ENCODE measurements at places on chromosomes 3 and 15.

DNA sequence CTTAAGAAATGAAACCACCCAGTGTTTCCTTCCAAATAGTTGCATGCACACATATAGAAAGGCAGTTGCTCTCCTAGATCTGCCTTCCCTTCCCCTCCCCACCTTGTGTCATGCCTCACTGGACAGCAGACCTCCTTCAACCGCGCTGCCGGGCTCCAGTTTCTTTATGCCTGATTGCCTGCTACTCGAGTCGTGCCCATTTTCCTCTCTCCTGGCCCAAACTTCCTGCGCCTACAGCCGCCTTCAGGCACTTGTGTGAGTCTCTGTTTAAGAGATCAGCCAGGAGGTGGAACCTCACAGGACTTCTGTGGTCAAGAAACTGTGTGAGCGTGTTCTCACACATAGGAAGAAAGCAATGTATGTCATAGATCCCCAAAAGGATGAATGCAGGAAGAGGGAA is 8.8 kb upstream of the FAM107A start:
- no peak for DNase-seq

DNA sequence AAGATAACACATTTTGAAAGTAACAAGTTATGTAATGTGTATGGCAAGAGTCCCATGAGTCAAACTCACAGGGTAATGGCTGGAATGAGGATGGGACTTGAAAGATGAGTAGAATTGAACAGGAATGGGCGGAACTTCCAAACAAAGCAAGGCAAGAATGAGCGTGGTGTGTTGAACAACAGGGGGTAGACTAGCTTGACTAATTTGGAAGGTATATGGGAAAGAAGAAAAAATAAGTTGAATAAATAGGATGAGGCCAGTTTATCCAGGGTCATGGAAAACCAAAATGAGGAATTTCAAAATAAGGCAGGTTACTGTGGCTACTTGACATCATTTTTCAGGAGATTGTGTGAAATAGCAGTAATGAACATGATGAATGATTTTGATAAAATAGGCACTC is 2.5 kb upstream of the DPH6 start:
- no peak for DNase-seq

DNA sequence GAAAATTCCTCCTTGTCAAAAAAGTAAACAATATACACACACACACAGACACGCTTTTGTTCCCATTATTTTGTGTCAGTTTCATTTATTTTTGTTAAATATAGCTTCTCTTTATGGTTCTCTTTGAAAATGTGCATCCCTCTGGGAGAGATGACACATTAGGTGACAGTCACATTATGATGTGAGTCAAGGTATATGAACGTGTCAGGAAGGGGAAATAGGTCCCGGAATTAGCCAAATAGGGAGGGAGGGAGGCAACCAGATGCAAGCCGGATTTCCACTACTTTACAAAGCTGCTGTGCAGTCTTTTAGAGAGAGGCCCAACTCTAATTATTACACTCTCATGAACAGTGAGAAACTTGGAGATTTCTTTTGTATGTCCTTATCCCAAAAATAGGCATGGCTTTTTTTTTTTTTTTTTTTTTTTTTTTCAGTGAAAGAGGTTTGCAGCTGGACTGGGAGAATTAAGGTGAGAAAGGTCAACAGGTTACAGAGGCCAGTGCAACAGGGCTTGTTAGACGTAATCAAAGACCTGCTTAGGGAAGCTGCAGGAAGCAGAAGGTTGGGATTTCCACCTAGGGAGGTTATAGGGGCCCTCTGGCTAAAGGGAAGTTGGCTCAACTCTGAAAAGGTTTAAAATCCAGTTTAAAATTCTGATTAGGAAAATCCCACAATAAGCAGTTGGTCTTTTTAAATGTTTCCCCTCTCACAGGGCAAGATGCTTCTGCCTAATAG is 240.5 kb upstream of the UBE2E1 start:
- DNase-seq, result no peak

- DNase-seq, result no peak
Observed at GRCh38 chr3:188339410-188340295, 185.7 kb downstream of the LPP start.

DNA sequence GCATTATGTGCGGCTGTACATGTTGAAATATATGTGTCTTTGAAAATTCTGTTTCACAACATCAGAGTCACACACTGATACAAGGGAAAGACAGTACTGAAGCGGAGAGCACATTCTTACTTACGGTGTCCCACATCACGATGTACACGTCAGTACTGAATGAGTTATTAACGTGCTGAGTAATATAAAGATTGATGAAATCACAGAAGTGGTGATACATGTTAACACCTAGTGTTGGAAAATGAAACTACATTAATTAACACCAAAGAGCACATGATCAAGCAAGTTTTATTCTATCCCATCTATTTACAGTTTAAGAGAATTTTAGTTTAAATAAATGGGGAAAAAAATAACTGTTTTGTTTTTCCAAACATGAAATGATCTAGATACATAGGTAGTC is 15.6 kb downstream of the EOGT start:
- no peak for DNase-seq

- no peak for DNase-seq
Observed at GRCh38 chr3:44992555-44993470, 16.8 kb downstream of the EXOSC7 start.

DNA sequence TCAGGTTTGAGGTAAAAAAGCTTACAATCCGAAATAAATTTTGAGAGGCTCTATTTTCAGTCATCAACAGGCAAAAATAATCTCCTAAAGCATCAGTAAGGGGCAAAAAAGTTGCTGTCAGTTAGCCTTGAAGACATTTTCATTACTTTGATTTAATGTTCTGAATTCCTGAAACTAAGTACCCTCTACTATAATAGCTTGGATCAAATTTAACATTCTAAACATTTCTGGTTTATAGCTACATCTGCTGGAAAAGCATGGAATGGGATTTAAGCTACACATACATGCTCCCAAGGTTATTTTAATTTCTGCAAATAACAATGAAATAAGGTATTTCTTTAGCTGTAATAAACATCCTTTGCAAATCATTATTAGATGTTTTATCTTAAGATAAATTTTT is 245.4 kb downstream of the ULK4 start:
- no peak for DNase-seq

DNA sequence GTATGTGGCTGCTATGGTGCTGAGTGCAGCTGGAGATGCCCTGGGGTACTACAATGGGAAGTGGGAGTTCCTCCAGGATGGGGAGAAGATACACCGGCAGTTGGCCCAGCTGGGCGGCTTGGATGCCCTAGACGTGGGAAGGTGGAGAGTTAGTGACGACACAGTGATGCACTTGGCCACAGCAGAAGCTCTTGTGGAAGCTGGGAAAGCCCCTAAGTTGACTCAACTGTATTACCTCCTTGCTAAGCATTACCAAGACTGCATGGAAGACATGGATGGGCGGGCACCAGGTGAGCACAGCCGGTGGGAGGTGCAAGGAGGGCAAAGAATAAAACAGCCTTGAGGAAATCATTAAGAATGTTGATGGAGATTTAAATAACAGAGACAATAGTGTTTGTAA is 2.9 kb downstream of the ADPRH start:
- DNase-seq, result no peak

DNA sequence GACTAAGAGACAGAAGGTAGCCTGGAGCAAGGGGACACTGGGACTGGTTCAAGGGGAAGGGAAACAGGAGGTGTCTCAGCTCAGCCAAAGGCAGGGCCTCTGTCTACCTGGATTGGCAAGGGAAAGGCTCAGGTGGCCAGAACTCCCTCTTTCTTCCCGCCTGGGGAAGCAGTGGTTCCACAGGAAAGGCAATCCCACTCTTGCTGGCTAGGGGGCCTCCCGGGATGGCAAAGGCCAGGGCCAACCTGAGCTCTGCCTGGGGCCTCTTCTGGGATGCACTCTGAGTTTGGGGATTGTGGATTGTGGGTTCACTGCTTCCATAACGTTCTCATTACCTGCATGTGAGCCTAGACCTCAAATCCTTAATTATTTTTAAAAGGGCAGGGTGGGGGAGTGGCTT is 13.0 kb upstream of the PARP6 start:
- no peak for DNase-seq

DNA sequence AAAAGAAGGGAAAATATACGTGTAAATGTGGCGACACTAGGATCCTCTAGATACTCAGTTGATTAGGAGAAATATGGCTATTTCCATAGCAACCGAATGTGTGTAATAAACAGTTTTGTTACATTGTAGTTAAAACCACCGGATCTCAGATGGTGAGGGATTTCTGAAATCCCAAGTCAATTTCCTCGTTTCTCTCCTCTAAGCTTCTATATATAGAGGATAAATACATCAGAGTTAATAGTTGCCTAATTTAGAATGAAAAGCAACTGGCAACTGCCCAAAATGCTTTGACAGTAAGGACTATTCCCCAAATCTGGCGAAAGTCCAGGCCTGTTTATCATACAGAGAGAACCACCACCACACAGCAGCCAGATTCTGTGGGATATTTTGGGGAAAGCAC is 112.6 kb downstream of the GABRB3 start:
- DNase-seq, result no peak

GRCh38 chr3:73542136-73542535 is 82.6 kb downstream of the PDZRN3 start:
- DNase-seq, result no peak

DNA sequence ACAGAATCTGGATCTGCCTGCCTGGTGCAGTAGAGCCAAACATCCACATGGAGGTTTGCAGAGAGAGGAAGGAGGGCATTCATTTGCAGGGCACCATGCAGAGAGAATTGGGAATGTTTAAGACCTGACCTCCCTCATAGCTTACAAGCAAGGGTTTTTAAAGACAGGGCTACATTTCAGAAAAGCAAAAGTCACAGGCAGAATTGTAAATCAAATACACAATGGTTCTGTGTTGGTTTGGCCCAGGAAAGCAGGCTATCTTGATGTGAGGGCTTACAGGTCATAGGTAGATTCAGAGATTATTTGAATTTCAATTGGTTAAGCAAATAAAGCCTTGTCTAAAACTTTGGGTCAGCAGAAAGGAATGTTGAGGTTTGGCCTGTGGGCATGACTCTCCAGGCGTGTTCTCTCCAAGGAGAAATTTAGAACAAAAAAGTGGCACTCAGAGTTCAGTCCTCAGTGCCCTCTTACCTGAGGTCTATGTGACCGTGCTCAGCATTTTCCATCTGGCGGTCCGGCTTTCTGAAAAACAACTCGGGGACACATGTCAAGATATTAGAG is 91.5 kb downstream of the CD47 start:
- no peak for DNase-seq

DNA sequence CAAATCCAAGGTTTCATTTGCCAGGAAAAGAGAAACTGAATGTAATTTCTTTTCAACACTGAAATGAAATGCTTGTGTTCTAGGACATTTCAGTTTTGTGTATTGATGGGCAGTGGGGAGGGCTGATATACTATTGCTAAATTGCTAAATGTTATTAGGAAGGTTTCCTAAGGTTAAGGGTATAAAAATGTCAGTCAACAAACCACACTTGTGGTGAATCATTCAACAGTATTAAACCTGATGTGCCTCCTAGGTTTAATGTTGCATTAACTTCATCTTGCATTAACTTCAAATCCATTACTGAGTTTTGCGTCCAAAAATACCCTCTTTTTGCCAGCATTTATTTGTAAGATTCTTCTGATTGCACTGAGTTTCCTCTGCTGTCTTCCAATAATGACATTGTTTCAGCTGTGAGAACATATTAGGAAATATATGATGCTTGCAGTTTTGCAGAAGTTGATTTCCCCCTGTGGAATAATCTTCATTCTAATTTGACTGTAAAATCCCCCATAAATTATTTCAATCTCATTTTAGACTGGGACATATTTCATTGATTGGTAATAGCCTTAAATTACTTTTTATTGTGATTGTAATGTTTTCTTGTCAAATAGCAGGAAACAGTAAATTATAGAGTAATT is 758.3 kb downstream of the GBE1 start:
- DNase-seq, result no peak

DNA sequence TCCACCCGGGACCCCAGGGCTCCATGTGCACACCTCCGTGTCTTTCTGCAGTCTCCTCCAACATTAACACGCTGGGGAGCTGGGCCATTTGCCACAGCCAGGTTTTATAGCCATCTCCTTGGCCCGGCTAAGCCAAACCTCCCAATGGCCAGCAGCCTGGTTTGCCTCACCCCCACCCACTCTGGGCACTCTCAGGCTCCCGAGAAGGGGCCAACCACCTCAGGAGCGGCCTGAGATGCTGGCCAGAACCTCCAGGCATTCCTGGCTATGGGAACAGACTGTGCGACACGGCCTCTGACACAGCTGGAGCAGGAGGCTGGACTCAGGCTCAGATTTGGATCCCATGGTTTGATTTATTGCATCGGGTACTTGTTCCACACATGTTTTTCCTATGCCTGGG is 289.7 kb downstream of the RPLP1 start:
- DNase-seq, result no peak

DNA sequence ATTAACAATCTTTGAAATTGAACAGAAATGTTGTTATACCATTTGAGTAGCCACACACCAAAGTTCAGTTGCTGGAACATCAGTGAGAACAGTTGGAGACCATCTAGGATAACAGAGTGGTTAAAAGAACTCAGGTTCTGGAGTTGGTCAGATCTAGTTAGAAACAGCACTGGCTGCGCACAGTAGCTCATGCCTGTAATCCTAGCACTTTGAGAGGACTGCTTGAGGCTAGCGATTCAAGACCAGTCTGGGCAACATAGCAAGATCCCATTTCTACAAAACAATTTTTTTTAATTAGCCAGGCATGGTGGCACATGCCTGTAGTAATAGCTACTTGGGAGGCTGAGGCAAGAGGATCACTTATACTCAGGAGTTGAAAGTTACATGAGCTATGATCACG is 7.6 kb upstream of the PKM start:
- no peak for DNase-seq
